ENCODE measurements at places on chromosomes 5 and 9. TPM values are rescaled to one million over a fixed set of nuclear protein-coding genes. Genes with fewer than 3 reads are reported as not detected.

DNA sequence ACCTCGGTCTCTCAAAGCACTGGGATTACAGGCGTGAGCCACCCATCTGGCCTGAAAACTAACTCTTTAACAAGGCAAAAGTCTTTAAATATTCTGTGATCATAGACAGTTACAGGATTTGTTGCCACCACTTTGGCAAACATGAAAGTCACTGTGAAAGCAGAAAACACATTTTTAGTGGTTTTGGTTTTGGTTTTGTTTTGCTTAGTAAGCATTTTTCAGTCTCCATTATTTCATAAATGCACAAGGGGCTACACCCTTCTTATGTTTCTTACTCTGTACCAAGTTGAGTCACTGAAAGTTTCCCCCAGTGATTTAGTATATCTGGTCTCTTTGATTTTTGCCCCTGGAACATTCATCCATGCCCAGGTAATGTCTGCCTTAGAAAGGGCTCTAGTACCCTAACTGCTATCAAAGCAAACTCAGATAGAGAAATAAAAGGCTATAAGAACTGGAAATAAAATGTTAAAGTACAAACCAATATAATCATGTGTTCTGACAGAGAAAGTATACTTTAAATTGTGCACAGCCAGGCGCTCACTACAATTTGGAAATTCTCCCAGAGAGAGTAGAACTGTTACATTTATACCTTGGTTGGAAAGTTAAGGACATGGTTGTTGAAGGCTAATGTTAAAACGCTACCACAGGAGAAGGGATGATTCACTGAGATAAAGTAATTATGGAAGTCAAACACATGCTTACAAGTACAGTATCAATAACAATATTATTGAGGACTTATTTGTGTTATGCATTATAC, 1022.5 kb upstream of the DMAC1 start:
- no peak for DNase-seq

Gene LMX1B
- 12.4 TPM for total RNA-seq

- DNase-seq: no peak
Observed at GRCh38 chr5:126233256-126233655, 190.0 kb upstream of the GRAMD2B start.

- DNase-seq: no peak
Observed at GRCh38 chr5:175652741-175653663, 4.9 kb upstream of the HRH2 start.

DNA sequence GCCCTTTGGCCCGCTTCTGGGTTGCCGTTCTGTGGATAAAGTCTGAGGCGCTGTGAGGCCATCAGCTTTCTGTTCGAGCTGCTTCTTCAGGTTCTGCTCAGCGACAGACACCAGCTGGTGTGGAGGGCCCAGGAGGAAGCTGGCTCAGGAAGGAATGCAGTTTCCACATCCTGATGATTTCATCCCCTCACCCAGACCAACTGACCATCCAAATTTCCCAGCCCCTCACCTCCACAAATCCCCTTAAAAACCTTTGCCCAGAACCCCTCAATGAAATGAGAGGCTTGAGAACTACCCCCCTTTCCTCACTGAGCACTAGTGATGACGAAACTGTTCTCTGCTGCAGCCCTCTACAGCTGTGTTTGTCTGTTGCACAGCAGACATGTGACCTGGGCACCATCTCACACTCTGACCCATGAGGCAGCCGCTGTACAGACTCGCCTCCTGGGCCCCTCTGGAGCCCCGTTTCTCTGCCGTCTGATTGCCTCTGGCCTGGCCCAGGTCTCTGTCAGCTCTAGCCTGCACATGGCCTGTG, 45.4 kb downstream of the SPATA31C2 start:
- DNase-seq: no peak
